Activated CD4-positive, alpha-beta T cell treated with anti-CD3 and anti-CD28 coated beads, Interleukin-2, amount 10 ng/mL, durations not matched to agents 24 days and 14 days (primary cell): ENCODE measurements at places on chromosomes 12 and 14. TPM values are rescaled to one million over a fixed set of nuclear protein-coding genes. Genes with fewer than 3 reads are reported as not detected.

The IRAK3 gene
- total RNA-seq: 1.3 and 1.8 TPM in 2 replicates

The AQP5 gene
- not detected in 2 replicates for total RNA-seq

The CLEC1B gene
- not detected in 2 replicates for total RNA-seq

The SMCO3 gene
- total RNA-seq: not detected in 2 replicates

The APOF gene
- not detected in 2 replicates for total RNA-seq

The SPRYD3 gene
- 35.6 TPM in 2 replicates for total RNA-seq

The ADAM21 gene
- total RNA-seq: not detected in 2 replicates

The KRT7 gene
- total RNA-seq: 12.3 and 15.8 TPM in 2 replicates

The YBX3 gene
- 199 and 203 TPM in 2 replicates for total RNA-seq

The PRIMA1 gene
- not detected in 2 replicates for total RNA-seq

The CD163L1 gene
- total RNA-seq: not detected in 2 replicates

The KCNH3 gene
- total RNA-seq: 1.5 and 2.1 TPM in 2 replicates

The KRT73 gene
- 0.09 TPM in 1 of 2 replicates, not detected in the other for total RNA-seq

The GZMB gene
- total RNA-seq: 4,455 and 4,487 TPM in 2 replicates

The CCDC38 gene
- not detected in 2 replicates for total RNA-seq

The CATSPERB gene
- total RNA-seq: 0.30 and 1.5 TPM in 2 replicates

The RPGRIP1 gene
- total RNA-seq: not detected in 2 replicates

The PTCSC3 gene
- not detected in 2 replicates for total RNA-seq

The C12orf56 gene
- total RNA-seq: 0.40 TPM in 1 of 2 replicates, not detected in the other

The PLA2G1B gene
- total RNA-seq: not detected in 2 replicates

The IFI27 gene
- 66.9 and 67.3 TPM in 2 replicates for total RNA-seq

The GALNT9 gene
- 0.19 TPM in 1 of 2 replicates, not detected in the other for total RNA-seq
